ENCODE measurements at places on chromosomes 5 and 9. TPM values are rescaled to one million over a fixed set of nuclear protein-coding genes. Genes with fewer than 3 reads are reported as not detected.

GRCh38 chr5:154220625-154221024 lies 30.1 kb downstream of the GALNT10 start:
- peaks cover 80% of the 10 kb centered on the region for H3K4me1 ChIP-seq
- H3K36me3 ChIP-seq, result peaks cover 44% of the 10 kb centered on the region
- peak; percentile 84 for DNase-seq
- H3K4me3 ChIP-seq, result peak overlapping the region; percentile 77
- H3K27ac ChIP-seq, result peak overlapping the region; percentile 98

- peak overlapping the region; percentile 95 for H3K27ac ChIP-seq
- peaks cover 50% of the 10 kb centered on the region for H3K4me1 ChIP-seq
- no peaks in the 10 kb centered on the region for H3K36me3 ChIP-seq
- no peaks in the 10 kb centered on the region for H3K27me3 ChIP-seq
Measured at GRCh38 chr5:142644127-142644526, 41.8 kb downstream of the FGF1 start.

Gene FAM169A
- not detected for total RNA-seq

DNA sequence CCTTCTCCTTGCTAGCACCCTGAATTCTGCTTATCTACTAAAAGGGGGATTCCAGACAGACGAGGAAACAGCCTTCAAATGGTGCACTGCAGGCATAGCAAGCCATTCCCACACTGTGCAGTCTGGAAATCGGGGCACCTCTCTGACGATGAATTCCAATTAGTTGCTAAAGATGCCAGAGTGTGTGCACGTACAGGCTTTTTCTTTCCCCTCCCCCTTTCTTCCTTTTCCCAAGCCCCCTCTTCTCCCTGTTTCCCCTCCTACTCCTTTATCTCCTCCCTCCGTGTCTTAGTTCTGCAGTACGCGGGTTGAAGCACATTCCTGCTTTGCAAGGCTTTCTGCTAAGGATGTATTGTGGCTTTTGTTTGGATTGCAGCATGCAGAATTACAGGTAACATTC lies at the start of gene GPR21:
Gene GPR21 (plus strand): TSS at position 316 of the 400 bp plus-strand sequence. CDS start 900 bp downstream, outside the sequence.
- H3K36me3 ChIP-seq, result peaks cover 8% of the 10 kb centered on the region
- H3K27me3 ChIP-seq, result no peaks in the 10 kb centered on the region
- H3K4me3 ChIP-seq, result no peak within 1 kb of the TSS

- DNase-seq, result no peak
- H3K4me1 ChIP-seq, result no peaks in the 10 kb centered on the region
- H3K27me3 ChIP-seq, result peaks cover 16% of the 10 kb centered on the region
- H3K36me3 ChIP-seq, result no peaks in the 10 kb centered on the region
- H3K4me3 ChIP-seq, result no peak overlapping the region
Measured at GRCh38 chr9:136287960-136288753, 15.7 kb downstream of the CCDC187 start.

- H3K27me3 ChIP-seq, result no peaks in the 10 kb centered on the region
- no peak for DNase-seq
- no peak overlapping the region for H3K4me3 ChIP-seq
- no peak overlapping the region for H3K27ac ChIP-seq
Measured at GRCh38 chr9:12718482-12719026, 25.4 kb downstream of the TYRP1 start.

DNA sequence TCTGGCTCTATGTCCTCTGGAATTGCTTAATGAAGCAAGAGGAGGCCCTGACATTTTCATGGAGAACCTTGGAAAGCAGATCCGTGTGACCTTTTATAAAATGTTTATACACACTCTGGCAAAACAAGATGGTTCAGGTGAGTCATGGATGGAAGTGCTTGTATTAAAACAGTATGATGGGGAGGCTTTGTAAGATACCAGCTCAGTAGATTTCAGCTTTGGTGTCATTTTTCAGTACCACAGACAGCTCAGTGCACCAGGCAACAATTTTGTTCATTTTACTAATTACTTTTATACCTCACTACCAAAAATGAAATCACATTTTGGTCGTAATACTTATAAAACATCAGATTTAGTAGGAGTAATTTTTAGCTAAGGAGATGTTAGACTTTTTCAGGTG lies 5.2 kb downstream of the KCNN2 start:
- peaks cover 8% of the 10 kb centered on the region for H3K36me3 ChIP-seq
- no peak overlapping the region for H3K27ac ChIP-seq
- peak; percentile 39 for DNase-seq
- H3K4me3 ChIP-seq, result no peak overlapping the region
- H3K27me3 ChIP-seq, result peaks cover 9% of the 10 kb centered on the region

GRCh38 chr5:157197086-157197485 lies 16.4 kb downstream of the ITK start:
- H3K4me1 ChIP-seq, result no peaks in the 10 kb centered on the region
- DNase-seq, result no peak
- H3K27me3 ChIP-seq, result peaks cover 5% of the 10 kb centered on the region

Gene PTPN3
- not detected for total RNA-seq
